Large intestine (tissue), 12 donors: ENCODE measurements at places on chromosomes 4 and X. TPM values are rescaled to one million over a fixed set of nuclear protein-coding genes. Genes with fewer than 3 reads are reported as not detected.

GPC3 gene
- 75.8 TPM for polyA plus RNA-seq

PHEX gene
- 0.55 TPM for polyA plus RNA-seq

MBNL3 gene
- polyA plus RNA-seq, result 16.4 TPM

MAGEA11 gene
- not detected for polyA plus RNA-seq

XK gene
- 12.3 TPM for polyA plus RNA-seq

LNX1 gene
- 10.8 TPM for polyA plus RNA-seq

GAB3 gene
- 3.2 TPM for polyA plus RNA-seq
